Right cardiac atrium (tissue), 5 donors: ENCODE measurements at places on chromosomes 4 and X. TPM values are rescaled to one million over a fixed set of nuclear protein-coding genes. Genes with fewer than 3 reads are reported as not detected.

DNA sequence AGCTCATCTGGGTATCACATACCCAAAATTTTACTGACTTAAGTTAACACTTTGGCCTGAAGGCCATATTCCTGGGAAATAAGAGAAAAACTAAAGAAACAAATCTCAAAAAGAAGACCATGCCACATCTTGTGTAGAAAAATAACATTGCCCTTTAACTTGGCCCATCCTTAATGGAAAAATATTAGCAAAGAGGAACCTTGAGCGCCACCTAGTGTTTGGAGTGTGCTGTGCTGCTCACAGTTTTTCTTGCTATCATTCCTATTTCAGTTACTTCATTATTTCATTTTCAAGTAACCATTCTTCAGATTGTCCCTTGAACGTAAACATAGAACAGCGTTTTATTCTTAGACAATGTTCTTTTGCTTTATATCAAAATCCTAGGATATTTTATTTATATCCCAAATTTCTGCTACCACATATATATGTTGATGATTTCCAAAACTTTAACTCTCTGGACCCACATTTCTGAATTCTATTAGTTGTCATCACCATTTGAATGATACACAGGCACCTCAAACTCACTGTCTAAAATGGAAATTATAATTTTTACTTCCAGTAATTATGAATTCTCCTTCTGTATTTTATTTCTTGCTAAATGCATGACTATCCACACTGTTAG is 999.0 kb upstream of the ADGRL3 start:
- peak; percentile 29 for DNase-seq

CCKAR gene
- total RNA-seq, result not detected

ANOS1 gene
- total RNA-seq, result 6.2 TPM

REELD1 gene
- 0.17 TPM for total RNA-seq

GAGE2A gene
- total RNA-seq, result not detected

DNA sequence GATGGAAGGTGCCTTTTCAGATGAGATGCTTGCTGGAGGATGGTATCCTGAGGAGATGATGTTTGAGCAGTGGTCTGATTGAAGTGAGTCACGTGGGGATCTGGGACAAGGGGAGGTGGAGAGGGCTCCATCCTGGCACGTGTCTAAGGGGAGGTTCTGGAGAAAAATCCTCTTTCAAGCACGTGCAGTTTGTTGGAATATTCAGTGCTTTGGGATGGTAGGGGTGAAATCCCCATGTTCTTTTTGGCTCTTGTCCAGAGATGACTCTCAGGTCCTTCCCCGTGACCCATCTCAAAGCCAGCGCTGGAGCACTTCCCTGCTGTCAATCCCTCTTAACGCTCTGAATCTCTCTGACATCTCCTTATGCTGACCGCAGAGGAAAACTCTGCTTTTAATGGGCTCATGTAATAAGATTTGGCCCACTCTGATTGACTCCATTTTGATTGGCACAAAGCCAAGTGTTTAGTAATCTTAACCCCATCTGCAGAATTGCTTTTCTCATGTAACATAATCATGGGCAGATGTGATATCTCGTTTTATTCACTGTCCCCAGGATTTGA is 10.8 kb upstream of the KLKB1 start:
- DNase-seq, result no peak

SLC4A4 gene
- 34.5 TPM for total RNA-seq

DNA sequence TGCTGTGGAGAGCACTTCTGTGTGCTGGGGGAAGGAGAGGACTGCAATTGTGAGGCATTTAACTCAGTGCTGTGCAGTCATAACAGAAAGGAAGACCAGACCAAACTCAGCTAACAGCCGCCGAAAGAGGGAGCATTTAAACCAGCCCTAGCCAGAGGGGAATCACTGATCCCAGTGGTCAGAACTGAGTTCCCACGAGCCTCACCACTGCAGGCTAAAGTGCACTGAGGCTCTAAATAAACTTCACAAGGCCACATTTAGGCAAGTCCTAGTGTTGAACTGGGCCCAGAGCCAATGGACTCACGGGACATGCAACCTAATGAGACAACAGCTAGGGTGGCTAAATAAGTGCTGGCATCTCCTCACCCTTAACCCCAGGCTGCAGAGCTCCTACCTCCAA is 20.4 kb downstream of the IQCM start:
- peak; percentile 12 for DNase-seq

H2BW2 gene
- total RNA-seq, result not detected

ASB9 gene
- total RNA-seq, result 0.96 TPM

DNA sequence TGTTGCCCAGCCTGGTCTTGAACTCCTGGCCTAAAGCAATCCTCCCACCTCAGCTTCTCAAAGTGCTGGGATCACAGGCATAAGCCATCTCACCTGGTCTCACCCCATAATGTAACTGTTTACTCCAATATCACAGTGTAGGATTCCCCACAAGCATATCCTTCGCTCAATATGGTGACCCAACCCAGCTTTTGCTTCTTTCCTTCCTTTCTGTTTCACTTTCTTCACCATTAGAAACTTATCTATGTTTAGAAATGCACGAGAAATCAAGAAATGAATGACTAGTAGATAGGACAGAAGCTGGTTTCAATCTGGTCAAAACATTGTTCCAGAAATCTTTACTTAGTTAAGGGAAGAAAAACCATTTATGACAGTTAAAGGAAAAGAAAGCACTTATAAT is 18.9 kb downstream of the TSPAN5 start:
- DNase-seq, result no peak

RTL9 gene
- 0.37 TPM for total RNA-seq

- no peak for DNase-seq
These were observed 33.3 kb upstream of the FGFR3 start for GRCh38 chr4:1759818-1760223.

P2RY4 gene
- not detected for total RNA-seq

PAGE1 gene
- not detected for total RNA-seq

- no peak for DNase-seq
These were observed 1.8 kb downstream of the WWC2 start for GRCh38 chr4:183100827-183101226.

- no peak for DNase-seq
These were observed 130.1 kb upstream of the TECRL start for GRCh38 chr4:64539234-64539849.

DNA sequence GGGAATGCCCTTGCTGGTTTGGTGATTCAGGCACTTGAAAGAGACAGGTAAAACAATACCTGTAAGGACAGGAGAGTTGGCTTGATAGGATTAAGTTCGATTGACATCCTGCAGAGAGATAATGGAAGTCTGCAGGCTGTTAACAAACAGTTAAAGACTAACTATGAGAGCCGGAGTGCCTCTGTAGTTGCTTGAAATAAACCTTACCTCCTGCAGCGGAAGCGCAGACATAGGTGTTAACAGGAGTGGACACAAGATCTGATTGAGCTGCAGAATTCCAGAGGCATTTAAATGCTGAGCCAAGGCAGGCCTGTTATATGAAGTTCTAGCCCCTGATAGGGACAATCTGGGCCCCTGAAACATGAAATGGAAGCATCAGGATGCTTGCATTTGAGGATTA is 416.7 kb upstream of the MAOA start:
- no peak for DNase-seq

FGD1 gene
- total RNA-seq, result 6.5 TPM

FRMPD4 gene
- 0.33 TPM for total RNA-seq

DNA sequence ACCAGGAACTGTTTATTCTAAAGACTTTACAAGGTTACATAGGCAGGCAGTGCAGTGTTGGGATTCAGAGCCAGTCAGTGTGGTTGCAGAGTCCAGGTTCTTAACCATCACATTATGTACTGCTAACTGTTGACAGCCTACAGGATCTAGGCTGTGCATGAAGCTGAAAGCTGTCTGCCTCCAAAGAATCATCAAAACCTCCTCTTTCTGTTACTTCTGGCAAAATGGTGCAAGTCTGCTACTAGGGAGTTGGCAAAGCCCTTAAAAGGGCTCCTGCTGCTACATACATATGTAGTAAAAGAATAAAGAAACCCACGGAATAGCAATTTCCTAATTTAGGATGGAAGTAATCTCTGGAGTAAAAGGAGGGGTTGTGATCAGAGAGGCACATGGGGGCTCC is 40.4 kb upstream of the CHRDL1 start:
- no peak for DNase-seq

RNF212 gene
- 1.0 TPM for total RNA-seq

ZNF718 gene
- total RNA-seq, result 7.9 TPM

DNA sequence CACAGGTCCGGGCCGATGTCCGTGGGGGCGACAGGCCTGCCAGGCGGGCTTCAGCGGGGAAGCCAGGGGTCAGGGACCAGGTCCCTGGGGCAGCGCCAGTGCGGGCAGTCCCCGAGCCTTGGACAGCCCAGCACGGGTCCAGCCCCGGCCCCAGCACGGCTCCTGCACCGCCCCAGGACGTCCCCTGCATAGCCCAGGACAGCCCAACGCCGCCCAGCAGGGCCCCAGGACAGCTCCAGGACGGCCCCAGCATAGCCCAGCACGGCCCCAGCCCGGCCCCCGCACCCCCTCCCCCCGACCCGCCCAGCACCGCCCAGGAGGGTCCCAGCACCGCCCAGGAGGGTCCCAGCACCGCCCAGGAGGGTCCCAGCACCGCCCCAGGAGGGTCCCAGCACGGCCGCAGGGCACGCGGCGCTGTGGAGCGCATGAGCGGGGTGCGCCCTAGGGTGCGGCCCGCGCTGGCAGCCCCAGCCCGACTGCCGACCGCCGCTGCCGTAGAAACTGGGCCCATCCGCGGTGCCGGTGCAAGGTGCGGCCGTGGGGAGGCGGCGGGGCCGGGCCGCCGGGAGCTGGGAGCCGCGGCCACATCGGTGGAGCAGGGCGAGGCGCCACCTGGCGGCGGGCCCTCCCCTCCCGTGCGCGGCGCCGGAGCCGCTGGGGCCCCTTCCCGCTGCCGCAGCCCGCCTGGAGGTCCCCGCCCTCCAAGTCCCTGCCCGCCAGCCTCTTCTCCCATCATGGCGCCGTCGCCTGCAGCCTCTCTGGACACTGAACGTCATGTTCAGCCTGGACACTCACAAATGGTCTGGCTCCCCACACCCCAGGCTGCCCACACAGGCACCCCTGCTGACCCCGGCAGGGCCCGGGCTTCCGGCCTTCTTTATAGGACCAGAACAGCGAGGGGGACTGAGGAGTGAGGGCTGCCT is 106.8 kb upstream of the NKX1-1 start:
- no peak for DNase-seq

GRCh38 chr4:55178226-55179005 is 53.0 kb upstream of the KDR start:
- peak; percentile 48 for DNase-seq

- no peak for DNase-seq
These were observed 143.5 kb downstream of the TSPAN5 start for GRCh38 chr4:98514741-98515469.

- no peak for DNase-seq
These were observed 43.9 kb upstream of the SFRP2 start for GRCh38 chr4:153832720-153833287.

ADAMTS3 gene
- 1.2 TPM for total RNA-seq

GRCh38 chr4:4479366-4479765 is 62.5 kb downstream of the STX18 start:
- no peak for DNase-seq

DNA sequence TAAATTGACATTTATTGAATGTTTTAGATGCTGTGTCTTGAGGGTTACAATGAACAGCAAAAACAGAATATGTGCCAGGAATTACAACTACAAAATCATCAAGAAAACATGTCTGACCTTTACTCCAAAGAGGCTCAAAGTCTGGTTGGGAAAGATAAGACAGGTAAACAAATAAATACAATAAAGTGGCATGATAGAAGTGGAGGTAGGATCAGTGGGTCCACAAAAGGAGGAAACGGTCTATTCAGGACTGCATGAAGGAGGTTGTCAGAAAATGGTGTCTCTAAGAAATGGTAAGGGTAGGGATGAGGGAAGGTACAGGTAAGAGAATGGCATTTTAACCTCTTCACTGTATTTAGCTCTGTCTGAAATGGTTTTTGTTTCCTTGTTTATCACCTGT is 3.8 kb downstream of the ARHGEF38 start:
- no peak for DNase-seq

DNA sequence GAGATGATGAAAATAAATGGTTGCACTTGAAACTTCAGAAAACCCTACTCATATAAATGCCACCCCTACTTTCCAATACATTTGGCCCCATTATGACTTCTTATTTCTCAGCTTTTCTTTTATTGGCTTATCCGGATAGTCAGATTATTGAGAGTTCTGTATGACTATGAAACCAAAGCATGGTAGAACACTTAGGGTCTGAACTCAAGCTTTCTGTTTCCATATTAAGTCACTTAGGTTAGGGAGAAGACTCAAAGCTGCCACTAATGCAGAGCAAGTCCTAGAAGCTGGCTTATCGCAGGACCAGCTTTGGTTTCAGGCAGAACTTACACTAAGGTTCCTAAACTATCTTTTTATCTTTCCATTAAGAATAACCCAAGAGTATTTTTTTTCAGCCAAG is 229.9 kb upstream of the CPEB2 start:
- DNase-seq, result no peak

DNA sequence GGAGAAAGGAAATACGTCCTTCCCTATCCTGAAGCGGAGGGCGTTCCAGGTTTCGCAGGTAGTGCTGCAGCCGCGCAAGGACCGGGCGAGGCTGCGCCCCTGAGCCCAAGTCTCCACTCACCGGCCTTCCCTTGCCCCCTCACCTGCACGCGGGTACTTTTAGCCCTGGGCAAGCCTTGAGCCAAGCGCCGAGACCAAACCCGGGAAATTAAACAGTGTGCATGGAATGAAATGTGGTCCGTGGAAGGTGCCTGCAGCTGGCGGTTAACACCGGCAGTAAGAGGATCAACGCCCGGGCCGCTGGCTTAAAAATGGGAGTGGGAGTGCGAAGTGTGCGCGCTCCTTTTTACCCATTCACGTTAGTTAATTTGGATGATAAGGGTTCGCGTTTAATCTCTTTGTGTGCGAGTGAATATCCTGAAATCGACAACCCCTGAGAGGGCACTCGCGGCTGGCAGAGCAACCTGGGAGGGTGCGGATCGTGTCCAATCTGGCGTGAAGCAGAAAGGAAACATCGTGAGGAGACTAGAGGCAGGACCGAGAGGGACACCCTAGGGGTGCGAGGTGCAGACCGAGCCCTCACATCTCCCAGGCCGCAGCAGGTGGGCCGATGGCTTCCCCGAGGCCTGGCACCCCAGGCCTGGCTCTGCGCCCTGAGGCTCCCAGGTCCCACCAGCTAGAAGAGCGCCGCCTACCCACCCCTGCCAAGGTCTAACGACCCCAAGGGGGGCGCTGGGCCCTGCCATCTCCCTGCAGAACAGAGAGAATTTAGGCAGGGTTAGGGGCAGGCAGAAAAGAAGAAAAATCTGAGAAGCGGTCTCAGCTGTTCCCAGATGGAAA is 2.0 kb upstream of the HELT start:
- DNase-seq, result no peak

GRCh38 chr4:155252327-155252726 is 43.9 kb downstream of the NPY2R start:
- DNase-seq, result no peak

OPHN1 gene
- 4.1 TPM for total RNA-seq

DNA sequence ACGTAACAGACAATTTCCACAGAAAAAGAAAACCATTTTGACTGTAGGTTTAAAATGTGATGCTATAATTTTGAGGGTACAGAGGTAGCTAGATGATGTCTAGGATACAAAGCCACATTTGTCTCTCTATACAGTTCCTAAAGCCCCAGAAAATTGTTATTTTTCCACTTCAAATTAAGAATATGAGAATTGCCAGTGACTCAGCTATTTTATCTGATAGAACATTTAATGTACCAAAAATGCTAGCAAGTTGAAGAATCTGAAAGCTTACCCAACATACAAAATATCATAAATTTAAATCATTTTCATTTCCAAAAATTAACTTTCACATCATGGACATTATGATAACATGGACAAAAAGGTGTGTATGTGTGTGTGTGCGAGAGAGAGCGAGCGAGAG is 148.0 kb downstream of the CAMK2D start:
- no peak for DNase-seq

- no peak for DNase-seq
These were observed 1.6 kb upstream of the PFKFB1 start for GRCh38 chrX:54995621-54996020.
